ENCODE measurements at places on chromosomes 12 and 14.

DNA sequence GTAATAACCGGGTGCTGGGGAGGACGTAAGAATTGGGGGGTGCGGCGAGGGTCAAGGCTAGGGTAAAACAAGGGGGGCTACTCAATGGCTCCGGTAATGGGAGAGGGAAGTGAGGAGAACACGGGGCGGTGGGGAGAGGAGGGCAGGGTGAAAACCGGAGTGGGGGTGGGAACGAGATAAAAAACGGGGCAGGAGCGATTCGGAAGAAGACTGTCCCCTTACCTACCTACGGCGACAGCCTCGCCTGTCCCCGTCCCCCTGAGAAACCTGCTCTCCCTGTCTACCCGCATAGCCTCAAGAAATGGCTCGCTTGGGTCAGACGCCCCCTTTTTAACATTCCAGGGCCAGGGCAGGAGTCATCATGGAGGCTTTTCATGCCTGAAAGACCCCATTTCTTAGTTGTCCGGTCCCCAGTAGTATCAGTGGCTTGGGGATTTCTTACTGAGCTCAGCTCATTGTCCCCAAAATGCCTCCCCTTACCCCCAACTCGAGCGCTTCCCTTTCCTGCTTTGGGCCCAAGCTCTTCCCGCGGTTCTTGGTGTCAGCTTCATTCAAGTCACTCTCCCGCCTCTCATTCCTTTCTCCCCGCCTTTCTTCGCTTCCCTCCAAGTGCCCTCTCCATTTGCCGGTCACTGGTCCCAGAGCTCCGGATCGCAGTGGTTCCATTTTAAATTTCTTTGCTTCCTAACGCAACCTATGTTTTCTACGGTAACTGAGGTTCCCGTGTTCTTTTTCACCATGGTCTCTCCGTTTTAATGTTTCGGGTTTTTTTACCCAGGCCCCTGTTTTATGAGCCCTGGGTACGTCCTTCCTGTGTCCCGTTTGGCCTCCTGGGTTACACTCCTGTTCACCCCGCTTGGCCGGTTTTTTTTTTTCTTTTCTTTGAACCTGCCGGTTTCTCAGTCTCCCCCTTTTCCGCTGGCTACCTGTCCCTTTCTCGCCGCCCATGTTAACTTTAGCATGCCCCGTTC is 1.2 kb upstream of the WSB2 start:
- DNase-seq = peak; percentile 68

GRCh38 chr12:1993871-1994371 is 10.3 kb downstream of the DCP1B start:
- DNase-seq = no peak

DNA sequence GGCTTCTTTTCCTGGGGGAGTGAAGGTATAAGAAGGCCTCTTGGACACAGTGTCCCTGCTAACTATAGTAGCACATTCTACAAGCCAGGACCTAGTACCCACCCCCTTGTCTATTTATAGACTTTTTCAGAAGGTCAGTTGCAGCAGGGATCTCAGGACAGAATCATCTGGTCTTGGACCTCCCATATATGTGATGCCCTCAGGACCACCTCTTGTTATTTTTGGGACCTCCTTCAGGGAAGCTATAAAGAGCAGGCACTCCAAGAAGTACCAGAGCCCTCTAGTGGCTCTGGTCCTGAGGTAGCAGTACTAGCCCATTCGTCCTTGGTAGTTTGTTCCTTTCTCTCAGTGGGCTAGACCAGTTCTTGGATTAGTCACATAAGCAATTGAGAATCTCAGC is 4.3 kb downstream of the COQ10A start:
- DNase-seq = no peak

DNA sequence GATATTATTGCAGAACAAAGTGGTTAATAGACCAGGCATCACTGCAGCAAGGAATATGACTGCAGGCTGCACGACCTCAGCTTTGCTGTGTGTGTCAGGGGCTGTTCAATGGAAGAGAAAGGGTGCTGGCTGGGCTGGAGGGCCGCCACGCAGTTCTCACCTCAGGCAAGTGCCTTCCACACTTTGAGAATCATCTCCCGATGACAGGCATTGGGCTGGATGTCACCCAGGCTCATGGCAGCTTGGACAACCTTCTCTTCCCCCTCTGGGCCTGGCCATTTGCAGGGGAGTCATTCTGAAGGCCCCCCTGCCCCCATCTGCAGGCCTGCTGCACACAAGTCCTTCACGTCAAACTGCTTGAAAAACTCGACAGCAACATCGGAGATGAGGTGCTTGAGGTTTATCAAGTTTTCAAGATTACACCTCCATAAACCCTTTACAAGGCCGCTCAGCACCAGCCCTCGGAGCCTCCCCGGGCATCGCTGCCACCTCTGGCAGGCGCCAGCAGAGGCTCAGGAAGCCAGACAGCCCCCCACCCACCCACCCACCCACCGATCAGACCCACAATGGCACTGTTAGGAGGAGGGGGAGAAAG is 165.9 kb upstream of the GSC start:
- no peak for DNase-seq

DNA sequence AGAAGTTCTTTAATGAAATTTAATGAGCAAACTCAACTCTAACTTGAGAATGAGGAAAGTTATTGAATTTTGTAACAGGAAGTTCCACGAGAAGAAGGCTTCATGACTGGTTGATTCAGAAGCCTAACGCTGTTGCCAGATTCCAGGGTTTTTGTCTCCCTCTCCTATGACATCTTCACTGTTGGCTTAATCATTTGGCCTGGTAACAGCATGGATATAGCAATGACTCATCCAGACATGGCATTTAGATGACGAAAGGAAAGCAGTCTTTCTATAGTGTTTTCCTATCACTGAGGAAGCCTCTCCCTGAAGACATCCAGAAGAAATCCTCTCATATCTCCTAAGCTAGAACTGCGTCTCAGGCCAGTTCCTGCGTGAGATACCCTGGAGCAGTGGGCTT is 9.4 kb upstream of the KCNA1 start:
- DNase-seq = no peak

GRCh38 chr14:56092763-56093162 is 25.4 kb upstream of the PELI2 start:
- DNase-seq = no peak

- DNase-seq = no peak
Observed at GRCh38 chr12:120688527-120689071, 1.6 kb downstream of the MLEC start.

GRCh38 chr12:47271800-47272239 is 192.1 kb upstream of the AMIGO2 start:
- DNase-seq = no peak

DNA sequence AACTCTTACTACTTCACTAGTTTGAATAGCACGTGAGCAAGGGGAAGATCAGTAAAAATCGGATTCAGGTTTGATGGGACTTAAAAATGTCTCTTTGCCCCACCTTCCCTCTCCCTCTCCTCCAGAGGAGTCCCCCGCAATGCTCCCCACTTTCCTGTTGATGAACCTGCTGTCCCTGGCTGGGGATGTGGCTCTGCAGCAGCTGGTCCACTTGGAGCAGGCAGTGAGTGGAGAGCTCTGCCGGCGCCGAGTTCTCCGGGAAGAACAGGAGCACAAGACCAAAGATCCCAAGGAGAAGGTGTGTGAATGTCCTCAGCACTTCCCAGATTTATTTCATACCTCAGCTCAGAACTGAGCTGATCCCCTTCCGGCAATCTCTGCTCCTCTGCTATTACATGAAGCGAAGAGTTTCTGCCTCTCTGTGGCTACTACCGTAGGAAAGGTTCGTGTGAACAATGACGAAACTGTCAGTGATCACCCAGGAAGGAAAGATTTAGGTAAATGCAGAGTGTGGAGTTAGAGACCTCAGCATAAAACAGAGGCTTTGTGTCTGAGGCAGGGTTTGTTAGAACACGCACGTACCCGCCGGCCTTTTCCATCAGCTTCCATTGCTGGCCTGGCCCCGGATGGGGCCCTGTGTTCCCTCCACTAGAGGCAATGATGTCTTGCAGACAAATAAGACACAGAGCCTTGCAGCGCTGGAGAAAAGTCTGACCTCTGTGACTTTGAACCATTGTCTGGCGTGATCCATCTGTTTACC is 7.4 kb upstream of the GAPDH start:
- DNase-seq = no peak

GRCh38 chr14:63877550-63877939 is 24.7 kb downstream of the SYNE2 start:
- no peak for DNase-seq

DNA sequence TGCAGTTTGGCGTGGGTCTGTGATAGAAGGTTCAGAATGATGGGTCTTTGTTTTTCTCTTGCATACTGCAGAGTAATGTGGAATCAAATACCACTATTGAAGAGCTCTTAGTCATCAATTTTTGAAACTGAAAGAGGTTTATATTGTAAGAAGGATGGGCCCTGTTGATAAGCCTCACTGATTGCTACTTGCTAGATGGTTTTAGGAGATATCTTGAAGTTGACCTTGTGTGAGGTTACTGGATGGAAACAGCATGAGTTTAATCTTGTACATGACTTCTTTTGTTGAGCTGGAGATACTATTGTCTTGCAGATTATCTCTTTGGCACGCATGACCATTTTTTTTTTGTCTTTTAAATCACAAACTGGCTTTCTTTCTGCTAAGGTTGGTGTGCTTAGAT is 13.8 kb downstream of the BICD1 start:
- no peak for DNase-seq

- no peak for DNase-seq
Observed at GRCh38 chr12:30863839-30864238, 62.7 kb upstream of the TSPAN11 start.

DNA sequence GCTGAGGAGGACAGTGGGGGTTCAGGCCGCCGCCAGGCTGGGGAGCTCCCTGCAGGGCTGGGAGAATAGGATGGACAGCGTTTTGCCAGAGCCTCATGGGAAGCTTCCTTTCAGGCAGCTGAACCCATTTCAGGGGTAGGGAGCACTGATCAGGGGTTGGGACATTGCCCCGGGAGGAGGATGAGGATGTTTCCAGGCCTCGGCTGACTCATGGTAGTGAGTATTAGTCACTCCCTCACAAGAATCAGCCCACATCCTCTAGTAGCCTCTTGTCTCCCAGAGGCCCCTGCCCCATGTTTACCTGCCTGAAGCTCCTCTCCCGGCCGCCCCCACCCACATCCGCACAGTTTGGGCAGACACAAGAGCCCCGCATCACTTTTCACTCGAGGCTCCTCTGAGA is 89.8 kb downstream of the ZFP36L1 start:
- DNase-seq = no peak

DNA sequence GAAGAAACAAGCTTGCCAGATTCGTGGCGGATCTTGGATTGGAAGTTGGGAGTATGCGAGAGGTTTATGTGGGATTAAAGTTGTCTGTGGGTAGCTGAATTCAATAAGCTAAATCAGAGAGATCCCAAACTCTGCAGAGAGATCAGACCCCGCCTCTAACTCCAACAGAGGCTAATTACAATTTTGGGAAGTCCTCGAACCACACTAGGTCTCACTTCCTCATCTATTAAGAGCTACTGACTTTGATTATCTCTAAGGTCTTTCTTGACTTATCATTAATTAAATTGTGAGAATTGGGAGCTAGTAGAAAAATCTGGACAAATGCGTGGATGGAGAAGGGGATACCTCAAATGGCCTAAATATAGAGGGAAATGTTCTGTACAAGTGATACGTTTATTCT is 9.1 kb downstream of the NTF3 start:
- no peak for DNase-seq
